NCI-H69 (cell line): ENCODE measurements at places on chromosomes 13 and 19.

GRCh38 chr19:1091544-1092175, 3.5 kb downstream of the POLR2E start:
- DNase-seq: no peak

- DNase-seq: peak; percentile 85
Observed at GRCh38 chr19:19185853-19186740, 5.9 kb downstream of the BORCS8 start.

GRCh38 chr19:4981681-4981958, 12.7 kb downstream of the KDM4B start:
- DNase-seq: peak; percentile 77

- DNase-seq: no peak
Observed at GRCh38 chr13:76293346-76293745, 592.9 kb downstream of the KCTD12 start.

GRCh38 chr19:35404879-35405622, 34.2 kb downstream of the GPR42 start:
- DNase-seq: no peak

DNA sequence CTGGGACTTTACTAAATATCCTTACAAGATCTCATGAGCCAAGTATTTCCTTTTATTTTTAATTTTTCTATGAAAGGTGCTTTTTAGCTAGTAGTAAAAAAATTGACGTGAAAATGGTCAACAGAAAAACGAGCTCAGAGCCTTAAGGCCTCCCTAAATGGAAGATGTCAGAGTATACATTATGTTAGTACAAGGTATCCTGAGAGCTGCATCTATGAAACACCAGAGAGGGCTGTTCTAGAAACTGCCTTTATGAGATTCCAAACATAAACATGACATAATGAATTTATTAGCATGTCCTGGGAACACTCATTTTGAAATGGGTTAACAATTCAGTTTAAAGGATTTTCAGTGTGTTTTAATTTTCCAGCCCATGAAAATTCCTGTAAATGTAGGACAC, 146.6 kb downstream of the PCDH9 start:
- peak; percentile 39 for DNase-seq

DNA sequence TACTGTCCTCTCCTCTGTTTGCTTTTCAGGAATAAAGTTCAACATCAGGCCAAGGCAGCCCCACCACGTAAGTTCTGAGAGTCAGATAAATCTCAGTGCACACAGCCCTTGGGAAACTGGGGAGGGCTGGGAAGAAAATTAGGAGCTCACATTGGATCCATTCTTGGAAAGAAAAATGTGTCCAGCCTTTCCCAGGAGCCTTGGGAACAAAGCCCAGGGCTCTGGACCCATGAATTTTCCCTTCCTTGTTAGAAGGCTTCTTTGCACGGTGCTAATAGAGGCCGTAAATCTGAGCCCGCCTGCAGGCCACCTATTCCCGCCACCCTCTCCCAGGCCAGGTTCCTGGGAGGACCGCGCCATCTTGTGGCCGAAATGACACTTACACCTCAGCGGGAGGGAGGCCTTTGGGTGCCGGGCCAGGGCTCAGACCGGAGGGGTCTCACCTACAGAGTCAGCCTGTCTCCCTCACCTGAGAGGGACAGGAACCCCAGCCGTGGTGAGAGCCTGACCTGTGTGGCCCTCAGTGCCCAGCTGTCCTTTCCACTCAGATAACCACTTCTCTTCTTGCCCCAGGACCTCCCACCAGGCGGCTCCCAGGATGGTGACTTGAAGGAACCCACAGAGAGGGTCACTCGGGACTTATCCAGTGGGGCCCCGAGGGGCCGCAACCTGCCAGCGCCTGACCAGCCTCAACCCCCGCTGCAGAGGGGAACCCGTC, 25.1 kb upstream of the KCTD15 start:
- DNase-seq: peak; percentile 83

DNA sequence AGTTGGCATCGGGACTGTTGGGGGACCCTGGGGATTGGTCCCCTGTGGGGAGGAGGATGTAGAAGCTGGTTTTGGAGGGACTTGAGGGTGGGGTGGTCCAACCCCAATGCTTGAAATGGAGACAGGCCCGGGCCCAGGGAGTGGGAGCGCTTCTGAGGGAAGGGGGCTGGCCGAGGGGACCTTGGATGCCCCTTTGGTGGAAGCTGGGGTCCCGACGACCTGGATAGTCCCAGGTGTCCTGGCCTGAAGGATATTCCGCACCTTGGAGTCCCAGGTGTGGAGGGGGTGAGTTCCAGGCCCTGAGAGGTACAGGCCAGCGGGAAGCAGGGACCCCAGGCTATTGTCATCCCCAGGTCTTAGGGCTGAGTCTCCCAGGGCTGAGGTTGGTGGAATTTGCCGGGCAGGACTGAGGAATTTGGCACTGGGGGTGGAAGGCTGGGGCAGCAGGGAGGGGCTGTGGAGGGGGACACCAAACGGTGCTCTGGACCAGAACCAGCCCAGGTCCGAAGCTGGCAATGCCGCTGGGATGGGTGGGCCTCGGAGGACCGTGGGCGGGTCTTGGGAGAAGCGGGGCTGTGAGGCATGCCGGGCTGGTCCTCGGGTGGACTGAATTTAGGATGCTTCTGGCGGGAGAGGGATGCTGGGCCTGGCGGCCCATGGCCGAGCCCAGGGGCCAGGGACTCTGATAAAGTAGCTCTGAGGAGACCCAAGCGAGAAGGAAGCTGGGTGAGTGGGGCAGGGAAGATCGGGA, 1.8 kb downstream of the HDGFL2 start:
- DNase-seq: no peak

DNA sequence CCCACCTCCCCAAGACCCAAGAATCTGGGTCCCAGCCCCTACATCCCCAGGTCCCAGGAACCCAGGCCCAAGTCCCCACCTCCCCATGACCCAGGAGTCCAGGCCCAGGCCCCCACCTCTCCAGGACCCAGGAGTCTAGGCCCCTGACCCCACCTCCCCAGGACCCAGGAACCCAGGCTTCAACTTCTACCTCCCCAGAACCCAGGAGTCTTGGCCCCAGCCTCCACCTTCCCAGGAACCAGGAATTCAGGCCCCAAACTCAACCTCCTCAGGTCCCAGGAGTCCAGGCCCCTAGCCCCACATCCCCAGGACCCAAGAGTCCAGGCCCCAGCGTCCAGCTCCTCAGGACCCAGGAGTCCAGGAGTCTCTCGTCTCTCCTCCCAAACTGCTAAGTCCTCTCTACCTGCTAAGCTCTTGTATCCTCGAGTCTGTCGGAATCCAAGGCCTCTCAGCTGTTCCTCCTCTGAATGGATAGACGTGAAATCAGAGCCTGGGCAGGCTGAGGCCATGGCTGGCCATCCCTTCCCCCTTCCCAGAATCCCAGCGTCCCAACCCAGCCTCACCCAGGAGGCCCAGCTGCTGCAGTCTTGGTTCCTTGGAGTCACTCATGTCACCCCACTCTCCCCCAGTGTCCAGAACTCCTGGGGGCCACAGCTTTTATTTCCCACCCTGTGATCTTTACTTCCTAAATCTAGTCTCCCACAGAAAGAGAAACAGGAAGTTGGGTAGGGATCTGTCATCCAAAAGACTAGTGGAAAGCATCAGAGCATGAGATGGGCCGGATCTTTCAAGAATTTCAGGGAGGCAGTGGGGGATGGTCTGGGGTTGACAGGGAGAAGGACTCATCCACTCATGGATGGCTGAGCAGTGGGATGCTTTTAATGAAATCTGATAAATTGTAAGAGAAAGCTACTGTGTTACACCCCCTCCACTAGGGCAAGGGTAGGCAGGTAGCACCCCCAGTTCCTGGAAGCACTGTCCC, at the start of gene CD209:
Gene CD209, minus strand, starts transcription at position 632 of the 982 bp plus-strand sequence. Its CDS starts 23 bp downstream, at position 609.
- no peak for DNase-seq

DNA sequence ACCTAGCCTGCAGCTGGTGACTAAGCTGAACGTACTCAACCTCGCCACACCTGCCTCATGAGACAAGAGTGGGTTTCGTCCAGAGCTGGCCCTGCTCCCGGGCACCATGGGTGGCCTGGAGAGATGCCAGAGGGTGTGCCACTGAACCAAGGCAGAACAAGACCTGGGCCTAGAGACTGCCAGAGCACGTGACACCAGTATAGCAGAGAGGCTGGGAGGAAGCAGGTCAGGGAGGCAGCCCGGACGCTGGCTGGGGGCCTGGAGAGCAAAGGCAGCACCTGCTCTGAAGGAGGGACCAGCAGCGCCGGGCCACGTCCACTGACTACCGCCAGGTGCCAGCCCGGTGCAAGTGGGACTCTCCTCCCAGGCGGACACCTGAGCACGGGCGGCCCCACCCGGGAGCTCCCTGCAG, 7.3 kb upstream of the C13orf46 start:
- DNase-seq: peak; percentile 98

GRCh38 chr13:46478651-46479050, 74.3 kb upstream of the LRCH1 start:
- no peak for DNase-seq

DNA sequence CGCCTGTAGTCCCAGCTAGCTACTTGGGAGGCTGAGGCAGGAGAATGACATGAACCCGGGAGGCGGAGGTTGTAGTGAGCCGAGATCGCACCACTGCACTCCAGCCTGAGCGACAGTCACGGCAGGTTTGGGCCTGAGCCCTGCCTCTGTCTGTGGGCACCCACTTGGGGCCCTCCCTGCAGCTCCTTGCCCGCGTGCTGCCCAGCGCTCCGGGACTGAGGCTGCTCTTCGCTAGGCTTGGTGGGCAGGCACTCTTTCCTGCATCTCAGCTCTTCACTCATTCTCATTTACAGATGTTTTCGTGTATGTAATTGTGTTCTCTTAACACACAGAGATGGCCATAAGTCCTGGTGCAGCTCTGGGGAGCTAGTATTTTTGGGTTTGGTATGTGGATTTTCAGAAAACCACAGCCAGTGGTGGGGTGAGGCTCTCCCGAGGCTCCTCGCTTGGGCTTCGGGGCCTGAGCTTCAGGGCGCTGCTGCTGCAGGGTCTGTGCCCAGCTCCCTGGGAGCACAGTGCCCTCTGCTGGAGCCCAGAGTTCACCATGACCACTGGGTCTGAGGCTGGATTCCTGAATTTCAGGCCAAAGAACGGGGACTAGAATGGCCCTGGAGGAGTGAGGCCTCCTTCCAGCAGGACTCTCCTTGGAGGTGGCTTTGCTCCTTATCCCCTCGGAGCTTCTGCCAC, 15.2 kb downstream of the UPF1 start:
- DNase-seq: peak; percentile 71

GRCh38 chr19:19214159-19214490, 2.4 kb downstream of the NCAN start:
- peak; percentile 79 for DNase-seq

DNA sequence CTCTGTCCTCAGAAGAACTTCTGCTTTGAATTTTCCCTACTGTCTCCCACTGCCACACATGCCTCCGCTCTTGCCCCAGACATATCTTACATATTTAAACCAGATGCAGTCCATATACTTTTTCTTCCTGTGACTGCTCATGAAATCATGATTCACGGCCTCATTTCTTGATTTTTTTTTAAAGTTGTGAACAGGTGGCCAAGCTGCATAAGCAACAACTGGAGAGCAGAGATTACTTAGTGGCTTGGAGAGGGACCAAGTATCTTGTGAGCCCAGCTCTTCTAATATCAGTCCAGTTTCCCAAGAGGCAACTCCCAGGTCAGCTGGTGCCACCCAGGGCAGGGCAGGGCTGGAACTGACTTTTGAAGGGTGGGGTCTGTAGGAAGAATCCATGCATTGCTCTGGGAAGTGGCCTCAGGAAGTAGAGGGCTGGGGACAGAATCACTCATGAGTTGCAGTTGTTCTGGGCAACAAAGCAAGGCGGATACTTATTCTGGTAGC, 152.4 kb downstream of the LMO7 start:
- DNase-seq: no peak

GRCh38 chr13:31951215-31951678, 80.3 kb upstream of the FRY start:
- DNase-seq: peak; percentile 54
